ENCODE measurements at places on chromosomes 1 and 21.
A peak's percentile ranks its signal among the peaks of the same experiment; 100 is the strongest.

- DNase-seq = no peak
Measured at GRCh38 chr1:159092036-159092760, 15.6 kb upstream of the AIM2 start.

- no peak for DNase-seq
Measured at GRCh38 chr1:20160034-20160433, 20.9 kb downstream of the PLA2G2F start.

DNA sequence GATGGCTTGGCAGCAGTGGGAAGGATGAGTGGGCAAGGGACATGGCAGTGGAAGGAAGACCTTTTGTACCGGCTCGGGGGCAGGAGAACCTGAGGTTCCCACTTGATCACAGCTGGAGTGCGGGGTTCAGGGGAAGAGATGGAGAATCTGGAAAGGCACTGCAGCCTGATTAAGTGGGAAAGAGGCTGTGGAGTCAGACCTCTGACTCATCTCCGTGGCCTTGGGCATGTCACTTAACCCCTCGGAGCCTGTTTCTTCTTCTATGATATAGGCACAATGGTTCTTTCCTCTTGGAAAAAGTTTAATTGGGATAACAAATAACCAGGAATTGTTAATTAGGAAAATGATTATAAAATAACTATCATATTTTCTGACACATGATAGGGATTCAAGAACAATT, 13.1 kb upstream of the TMEM61 start:
- no peak for DNase-seq

DNA sequence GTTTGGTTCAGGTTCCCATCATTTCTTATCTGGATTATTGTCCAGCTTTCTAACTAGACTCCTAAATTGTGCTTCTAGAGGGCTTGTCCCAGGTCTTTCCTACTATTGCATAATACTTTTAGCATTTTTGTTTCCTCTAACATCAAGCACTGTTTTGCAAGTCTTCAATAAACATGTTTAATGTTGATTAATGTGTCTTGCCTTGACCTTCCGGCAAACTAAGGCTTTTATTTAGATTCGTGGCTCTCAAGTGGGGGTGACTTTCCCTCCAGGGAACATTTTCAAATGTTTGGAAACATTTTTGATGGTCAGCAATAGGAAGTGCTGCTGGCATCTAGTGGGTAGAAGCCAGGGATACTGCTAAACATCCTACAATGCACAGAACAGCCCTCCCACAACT, 90.7 kb downstream of the RPE65 start:
- DNase-seq = no peak

DNA sequence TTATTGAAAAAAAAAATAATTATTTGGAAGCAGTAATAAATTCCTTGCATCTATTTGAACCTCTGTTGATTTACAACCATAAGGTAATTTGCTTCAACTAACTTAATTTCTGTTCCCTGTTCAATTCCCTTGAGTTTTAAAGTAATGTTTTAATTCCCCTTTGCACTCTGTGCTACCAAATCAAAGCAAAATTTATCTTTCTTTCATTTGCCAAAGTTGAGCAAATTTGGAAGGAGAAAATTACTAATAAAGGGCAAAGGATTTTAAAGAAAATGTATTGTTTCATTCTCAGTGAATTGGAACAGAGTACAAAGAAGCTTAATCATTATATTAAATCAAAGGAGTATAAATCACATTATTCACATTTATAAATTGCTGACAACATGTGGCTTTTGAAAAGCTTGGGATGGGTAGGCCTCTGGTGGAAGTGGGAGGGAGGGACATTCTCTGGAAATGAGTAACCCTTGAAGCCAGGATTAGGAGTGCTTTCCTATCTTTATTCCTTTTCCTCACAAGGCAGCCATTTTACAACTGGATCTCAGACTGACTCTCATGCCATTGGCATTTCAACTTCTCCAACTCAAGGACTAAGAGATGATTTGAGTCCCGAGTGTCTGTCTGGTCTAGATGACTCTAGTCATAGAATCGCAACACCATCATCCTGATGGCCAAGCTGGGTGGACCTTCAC, 331.6 kb upstream of the DUSP10 start:
- DNase-seq = no peak

DNA sequence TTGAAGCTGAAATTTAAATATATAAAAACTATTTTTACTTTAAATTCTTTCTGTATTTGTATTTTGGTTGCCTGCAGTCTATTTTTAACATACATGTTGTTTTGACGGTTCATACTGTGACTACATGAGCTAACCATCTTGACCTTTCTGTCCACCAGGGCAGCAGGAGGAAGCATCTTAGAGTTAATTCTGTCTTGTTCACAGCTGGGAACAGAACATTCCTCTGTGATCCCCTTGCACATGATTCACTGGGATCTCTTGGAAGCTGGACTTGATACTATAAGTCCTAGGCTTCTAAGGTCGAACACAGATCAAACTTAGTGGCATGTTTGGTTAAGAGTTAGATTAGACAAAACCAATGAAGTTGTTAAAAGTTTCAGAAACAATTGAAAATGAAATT, 99.7 kb downstream of the NFIA start:
- no peak for DNase-seq

DNA sequence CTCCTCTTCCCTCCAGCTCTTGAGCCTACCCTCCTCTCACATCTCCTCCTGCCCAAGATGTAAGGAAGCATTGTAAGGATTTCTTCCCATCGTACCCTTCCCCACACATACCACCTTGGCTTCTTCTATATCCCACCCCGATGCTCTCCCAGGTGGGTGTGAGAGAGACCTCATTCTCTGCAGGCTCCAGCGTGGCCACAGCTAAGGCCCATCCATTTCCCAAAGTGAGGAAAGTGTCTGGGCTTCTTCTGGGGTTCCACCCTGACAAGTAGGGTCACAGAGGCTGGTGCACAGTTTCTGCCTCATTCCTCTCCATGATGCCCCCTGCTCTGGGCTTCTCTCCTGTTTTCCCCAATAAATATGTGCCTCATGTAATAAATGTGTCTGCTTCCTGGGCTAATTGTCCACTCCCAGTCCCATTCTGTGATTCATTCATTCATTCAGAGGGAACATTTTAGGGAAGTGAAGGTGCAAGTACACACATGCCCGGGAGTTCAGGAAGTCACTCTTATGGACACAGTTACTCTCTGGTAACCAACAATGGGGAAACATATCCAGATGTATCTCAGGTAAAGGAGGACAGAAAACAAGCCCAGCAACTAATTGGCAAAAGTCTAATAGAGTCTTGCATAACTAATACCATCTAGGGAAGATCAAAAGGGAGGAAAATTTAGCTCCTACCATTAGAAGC, 1.9 kb downstream of the SPRR4 start:
- no peak for DNase-seq

DNA sequence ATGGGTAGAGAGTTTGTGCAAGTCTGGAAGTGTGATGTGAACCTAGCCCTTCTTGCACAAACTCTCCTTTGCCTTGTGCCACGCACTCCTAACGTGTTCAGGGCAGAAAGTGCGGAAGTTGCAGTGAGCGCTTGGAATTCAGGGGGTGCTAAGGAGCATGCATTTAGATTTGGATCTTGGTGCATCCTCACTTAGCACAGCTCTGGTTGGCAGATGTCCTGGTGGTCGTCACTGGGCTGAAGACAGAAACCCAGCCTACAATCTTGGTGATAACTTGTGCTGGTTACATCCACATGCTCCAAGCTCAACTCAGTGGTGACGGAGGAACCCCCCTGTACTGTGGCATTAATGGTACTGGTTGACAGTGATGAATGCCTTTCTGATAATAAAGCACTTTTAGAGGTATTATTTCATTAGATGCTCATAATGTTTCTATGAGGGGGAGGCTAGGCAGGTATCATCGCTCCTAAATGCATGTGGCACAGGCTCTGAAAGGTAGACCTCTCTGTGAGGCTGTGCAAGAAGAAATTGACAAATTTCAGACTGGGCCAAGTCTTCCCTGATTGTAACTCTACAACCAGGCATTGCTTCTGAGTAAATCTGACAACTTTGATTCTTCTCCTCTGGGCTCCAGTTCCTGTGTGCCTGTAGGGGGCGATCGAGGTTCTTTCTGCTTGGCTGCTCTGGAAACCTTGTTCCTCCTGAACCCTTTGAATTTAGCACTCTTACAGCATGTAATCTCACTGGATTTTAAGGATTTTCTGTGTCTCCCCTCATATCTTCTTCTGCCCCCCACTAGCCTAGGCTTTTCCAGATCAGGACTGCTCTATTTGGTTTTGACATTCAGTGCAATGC, 40.6 kb downstream of the MAPKAPK2 start:
- peak; percentile 66 for DNase-seq

GRCh38 chr1:110948038-110948810, 15.5 kb downstream of the LRIF1 start:
- no peak for DNase-seq

GRCh38 chr1:170704256-170704655, 40.3 kb downstream of the PRRX1 start:
- no peak for DNase-seq

GRCh38 chr1:23330846-23331245, 13.2 kb downstream of the HNRNPR start:
- no peak for DNase-seq

DNA sequence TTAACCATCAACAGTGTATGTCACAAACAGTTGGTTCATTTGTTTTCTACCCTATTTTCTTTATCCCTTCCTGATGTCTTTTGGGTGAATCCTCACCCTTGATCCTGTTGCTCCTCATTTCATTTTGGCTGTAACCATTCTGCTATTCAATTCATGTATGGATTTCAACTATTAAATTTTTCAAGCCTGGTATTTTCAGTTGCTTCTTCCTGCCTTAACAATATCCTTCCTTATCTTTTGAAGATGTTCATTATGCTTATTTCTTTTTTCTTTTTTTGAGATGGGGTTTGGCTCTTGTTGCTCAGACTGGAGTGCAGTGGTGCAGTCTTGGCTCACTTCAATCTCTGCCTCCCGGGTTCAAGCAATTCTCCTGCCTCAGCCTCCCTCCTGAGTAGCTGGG, 2.8 kb upstream of the RNU5D-1 start:
- DNase-seq = no peak

DNA sequence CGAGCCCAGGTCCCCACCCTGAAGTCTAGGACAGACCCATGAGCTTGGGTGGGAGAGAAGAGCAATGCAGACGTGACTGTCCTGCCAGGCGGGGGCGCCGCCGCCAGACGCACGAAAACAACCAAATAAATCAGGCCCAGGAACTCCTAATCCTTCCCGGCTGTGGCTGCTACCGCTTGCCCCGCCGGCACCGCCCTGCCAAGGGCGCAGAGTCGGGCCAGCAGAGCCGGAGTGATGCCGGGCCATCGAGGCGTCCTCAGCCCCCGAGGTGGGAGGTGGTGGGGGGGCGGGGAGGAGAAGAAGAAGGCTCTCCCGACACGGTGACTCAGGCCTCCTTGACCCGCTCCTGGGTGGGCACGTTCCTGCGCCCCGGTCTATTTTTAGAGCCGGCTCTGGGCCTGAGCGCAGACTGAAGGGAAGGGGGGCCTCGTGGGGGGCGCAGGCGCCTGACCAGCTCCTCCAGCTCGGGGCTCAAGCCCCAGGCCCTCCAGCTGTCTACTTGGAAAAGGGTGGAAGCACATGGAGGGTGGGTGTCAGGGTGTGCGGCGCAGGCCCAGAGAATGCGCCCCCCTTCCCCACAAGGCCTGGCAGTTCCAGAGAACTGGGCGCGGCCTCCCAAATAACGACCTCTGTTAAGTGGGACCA, 10.7 kb upstream of the COL16A1 start:
- DNase-seq = peak; percentile 35

DNA sequence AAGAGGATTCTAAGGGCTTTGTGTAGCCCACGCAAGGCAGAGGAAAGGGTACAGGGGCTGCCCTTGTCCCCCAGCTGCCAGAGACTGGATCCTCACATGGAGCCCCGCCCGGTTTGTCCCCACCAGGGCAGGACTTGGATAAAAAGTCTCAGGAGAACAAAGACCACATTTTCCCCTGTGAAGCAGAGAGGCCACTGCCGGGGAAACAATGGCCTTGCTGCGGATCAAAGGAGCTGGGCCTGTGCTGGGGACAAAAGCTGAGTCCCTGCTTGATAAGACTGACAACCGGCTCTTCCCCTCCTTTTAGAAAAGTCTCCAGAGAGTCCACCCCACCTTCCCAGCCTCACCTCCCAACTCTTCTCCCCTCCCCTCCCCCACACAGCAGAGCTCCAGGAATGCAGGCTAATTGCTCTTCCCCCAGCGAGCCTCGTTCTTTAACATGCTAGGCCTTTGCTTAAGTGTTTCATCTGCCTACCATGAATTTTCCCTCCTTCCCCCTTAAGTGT, 142.4 kb downstream of the PLPP3 start:
- DNase-seq = no peak

- no peak for DNase-seq
Measured at GRCh38 chr21:16594191-16594590, 864.4 kb downstream of the USP25 start.

GRCh38 chr1:9787702-9788101, 36.1 kb downstream of the CLSTN1 start:
- DNase-seq = peak; percentile 63

- peak; percentile 47 for DNase-seq
Measured at GRCh38 chr1:147273409-147274336, 31.2 kb downstream of the CHD1L start.

DNA sequence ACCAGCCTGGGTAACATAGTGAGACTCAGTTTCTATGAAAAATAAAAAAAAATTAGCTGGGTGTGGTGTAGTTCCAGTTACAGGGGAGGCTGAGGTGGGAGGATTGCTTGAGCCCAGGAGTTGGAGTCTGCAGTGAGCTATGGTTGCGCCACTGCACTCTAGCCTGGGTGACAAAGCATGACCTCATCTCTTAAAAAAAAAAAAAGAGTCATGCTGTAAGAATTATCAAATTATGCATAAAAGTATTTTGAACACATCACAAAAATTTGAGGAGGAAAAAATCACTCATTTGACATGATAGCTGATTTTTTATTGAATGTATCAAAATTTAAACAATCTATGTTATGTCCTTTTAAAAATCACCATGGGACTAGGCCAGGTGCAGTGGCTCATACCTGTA, 17.8 kb downstream of the CCDC30 start:
- no peak for DNase-seq

DNA sequence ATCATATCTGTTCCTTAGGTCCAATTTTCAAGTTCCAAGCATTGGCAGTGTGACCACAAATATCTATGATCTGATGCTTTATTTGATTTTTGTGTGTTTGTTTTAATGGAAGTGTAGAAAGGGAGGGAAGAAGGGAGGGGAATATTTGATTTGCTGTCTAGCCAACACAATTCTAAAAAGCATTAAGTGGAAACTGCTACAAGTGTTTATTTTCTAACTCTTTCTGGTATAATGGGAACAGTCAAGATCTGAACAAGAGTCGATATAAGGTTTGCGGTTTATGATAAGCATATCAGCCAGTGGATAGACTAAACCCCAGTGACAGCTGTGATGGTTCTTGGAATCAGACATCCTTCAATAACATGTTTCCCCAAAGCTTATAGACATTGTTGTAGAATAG, 267.8 kb upstream of the SNX7 start:
- DNase-seq = no peak

- no peak for DNase-seq
Measured at GRCh38 chr21:29347274-29347681, 48.6 kb downstream of the BACH1 start.

GRCh38 chr1:69221524-69221923, 346.2 kb upstream of the LRRC7 start:
- DNase-seq = no peak

Data from CD4-positive, alpha-beta T cell treated with Interleukin-2 at 100 ng/mL for 4 hours (primary cell).